ENCODE measurements at places on chromosomes 6 and 20. TPM values are rescaled to one million over a fixed set of nuclear protein-coding genes. Genes with fewer than 3 reads are reported as not detected.

Gene MYMX
- total RNA-seq: not detected

Gene TAGAP
- total RNA-seq: not detected

Gene ASIP
- total RNA-seq: not detected

Gene ECT2L
- total RNA-seq: not detected

Gene KCNK16
- not detected for total RNA-seq

Gene GLP1R
- not detected for total RNA-seq

Gene F13A1
- total RNA-seq: not detected

Gene BMP5
- total RNA-seq: not detected

Gene TRIM40
- total RNA-seq: not detected
